ENCODE measurements at places on chromosomes 3 and 15.

- DNase-seq = no peak
These were observed 42.5 kb downstream of the TFRC start for GRCh38 chr3:196039359-196039758.

DNA sequence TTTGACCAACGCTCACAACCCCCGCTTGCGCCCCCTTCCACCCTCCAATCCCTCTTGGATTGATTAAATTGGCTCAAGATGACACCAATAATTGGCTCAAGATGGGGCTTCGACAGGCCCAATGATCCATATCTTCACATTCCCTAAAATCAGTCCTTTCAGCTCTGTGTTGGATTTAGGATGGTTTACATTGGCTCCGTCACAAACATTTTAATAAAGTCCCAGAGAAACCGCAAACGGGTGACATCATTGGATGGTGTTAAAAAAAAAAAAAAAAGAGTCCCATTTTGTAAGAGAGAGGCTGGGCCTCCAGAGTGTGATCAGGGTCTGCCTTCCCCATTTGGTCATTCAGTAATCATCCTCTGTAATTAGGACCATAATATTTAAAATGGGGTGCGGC lies 113.4 kb upstream of the MRPS22 start:
- DNase-seq = no peak

DNA sequence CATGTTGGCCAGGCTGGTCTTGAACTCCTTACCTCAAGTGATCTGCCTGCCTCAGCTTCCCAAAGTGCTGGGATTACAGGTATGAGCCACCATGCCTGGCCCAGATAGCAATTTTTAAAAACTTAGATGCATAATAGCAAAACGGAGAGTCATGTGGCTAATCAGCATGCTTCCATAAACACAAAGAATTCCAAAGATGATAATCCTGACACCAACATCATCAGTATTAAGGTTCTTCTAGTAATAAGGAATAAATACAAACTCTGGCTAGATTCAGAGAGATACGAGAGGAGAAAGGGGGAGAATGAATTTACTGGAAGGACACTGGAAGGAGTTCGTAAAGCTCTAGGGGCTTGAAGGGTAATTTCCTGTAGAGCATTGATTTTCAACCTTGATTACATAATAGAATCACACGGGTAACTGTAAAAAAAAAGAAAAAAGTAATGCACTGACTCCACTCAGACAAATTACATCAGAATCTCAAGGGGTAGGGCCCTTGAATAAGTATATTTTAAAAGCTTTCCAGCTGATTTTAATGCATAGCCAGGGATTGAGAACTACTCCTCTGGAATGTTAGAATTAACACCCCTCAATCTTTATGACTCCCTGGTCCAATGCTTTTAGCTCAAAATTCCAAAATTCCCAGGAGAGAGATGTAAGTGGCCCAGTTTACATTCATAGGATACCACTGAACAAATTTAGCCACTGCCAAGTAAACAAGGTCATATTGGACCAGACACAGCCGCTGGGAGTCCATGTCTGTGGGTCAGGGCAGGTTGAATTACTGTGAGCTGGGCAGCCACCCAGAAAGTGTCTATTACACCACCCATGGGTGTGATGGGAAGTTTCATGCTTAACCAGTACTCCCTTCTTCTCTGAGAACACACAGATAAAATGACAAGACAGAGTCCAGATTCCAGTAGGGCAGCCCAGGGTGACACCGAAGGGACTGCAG lies 243.9 kb downstream of the TBL1XR1 start:
- no peak for DNase-seq

DNA sequence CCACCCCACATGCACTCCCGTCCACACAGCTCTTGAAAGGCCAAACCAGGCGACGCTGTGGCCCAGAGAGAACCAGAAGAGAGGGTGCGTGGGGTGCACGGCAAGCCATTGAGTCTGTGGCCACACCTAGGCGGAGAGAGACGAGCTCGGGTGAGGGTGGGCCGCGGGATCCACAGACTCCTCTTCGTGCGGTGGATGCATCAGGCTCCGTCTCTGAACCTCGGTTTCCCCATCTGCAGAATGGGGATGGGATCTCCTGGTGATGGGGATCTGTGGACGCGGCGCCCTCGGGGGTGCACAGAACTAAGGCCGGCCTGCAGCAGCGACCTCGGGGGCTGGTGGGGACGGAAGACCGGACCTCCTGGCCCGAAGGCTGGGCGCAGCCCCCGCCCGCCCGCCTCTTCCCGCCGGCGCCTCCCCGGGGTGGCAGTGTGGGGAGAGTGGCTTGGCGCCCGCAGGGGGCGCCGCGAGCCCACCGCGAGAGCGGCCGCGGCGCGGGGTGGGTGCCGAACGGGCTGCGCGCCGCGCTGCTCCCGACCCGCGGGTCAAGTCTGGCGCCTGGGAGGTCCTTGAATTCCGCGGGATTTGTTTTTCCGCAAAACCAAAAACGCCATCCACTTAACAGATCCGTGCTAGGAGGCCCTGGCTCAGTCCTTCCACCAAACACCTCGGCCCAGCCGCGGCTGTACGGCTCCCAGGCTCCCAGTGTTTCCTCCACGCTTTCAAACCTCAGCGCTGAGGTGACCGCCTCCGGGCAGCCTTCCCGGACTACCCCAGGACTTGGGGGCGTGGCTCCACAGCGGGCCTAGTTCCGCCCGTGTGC lies 13.2 kb upstream of the ADPGK start:
- DNase-seq = no peak
